ENCODE measurements at places on chromosomes 3 and 15.

DNA sequence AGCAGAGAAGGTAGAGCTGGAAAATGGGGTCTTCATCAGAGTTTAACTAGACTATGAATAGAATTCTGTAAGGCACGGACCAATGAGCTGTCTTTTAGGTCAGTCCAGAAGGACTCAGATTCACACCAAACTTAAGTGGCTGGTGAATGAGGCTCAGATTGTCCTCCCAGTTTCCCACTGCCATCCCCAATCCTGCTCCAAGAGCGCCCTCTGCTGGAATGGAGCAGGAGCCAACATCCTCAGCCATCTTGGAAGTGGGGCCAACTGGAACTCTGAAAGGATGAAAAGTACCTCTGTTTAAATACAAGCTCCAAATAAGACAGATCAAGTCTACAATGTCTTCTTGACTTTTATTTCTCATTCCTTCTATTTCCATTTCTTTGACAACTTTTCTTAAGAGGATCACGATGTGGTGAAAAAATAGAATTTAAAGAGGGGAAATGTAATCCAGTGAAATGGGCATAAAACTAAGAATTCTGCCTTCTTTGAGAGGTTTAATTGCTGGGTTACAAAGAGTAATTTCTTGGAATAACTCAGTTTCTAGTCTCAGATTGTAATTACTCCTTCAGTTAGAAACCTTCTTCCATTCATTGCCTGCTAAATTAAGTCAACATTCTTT is 217.1 kb upstream of the TPRG1 start:
- peak; percentile 92 for DNase-seq

GRCh38 chr3:126050626-126051025 is 33.3 kb downstream of the SLC41A3 start:
- no peak for DNase-seq

DNA sequence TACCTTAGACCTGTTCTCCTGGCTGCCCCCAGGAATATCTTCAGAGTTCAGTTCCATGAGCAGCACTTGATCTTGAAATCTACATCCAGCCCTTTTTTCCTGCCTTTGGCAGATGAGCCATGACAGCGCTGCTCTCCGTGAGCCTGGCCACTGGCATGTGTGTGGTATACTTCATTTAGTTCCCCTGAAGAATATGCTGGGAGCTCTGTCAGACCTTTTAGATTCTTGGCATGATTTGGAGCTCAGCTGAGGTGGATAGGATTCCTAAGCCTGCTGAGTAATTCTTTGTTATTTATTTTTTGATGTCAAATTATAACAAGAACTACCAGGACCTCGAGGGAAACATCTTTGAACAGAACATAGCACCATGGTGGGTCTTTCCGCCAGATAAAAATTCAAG is 121.7 kb downstream of the EDEM1 start:
- peak; percentile 13 for DNase-seq

DNA sequence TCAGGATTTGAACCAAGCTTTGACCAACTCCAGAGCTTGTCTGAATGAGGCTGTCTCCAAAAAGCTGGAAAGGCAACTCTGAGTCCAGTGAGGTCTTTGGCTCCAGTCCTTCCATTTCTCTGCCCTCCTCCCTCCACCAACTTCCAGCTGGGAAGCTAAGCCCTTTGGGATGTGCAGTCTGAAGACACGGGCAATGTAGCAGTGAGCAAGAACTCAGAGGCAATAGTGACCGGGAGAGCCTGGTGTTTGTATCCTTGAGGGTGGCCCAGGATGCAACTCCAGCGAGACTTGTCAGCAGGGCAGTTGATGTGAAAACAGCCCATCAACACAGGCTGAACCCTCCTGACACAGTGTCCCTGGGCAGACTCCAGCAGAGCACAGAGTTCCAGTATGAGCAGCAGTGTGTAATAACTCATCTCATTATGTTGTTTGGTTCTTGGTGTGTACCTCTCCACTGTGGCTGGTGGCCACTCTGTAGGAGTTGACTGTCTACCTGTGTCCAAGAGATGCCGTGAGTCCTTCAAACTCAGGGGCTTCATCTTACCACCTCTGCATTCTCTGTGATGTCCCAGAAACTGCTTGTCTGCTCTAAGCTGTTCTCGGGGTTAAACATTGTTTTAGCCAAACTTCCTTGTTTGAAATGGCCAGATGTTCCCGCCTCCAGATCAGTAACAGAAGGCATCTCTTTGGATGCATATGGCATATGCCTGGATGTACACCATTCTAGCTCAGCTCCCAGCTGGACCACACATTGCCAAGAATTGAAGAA is 6.6 kb downstream of the CDCP1 start:
- no peak for DNase-seq

GRCh38 chr3:8985411-8985831 is 22.1 kb upstream of the RAD18 start:
- DNase-seq = no peak

- no peak for DNase-seq
Measured at GRCh38 chr3:110806924-110807323, 264.7 kb upstream of the NECTIN3 start.

- DNase-seq = no peak
Measured at GRCh38 chr3:181264486-181264885, 274.9 kb upstream of the DNAJC19 start.

DNA sequence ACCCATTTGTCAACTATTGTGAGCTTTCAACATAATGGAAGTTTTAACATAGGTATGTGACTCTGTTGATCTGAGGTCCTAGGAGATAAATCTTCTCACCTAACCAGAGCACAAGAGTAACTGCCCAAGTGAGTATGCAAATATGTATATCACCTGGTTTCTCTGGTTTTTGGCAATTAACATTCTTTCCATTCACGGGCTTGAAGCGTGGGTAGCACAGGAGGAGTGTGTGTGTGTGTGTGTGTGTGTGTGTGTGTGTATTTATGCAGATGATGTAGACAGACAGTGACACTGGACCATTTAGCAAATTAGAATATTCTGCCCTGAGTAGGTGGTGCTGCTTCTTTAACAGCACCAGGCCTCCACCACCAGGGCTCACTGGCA is 15.0 kb downstream of the EPHB1 start:
- no peak for DNase-seq

DNA sequence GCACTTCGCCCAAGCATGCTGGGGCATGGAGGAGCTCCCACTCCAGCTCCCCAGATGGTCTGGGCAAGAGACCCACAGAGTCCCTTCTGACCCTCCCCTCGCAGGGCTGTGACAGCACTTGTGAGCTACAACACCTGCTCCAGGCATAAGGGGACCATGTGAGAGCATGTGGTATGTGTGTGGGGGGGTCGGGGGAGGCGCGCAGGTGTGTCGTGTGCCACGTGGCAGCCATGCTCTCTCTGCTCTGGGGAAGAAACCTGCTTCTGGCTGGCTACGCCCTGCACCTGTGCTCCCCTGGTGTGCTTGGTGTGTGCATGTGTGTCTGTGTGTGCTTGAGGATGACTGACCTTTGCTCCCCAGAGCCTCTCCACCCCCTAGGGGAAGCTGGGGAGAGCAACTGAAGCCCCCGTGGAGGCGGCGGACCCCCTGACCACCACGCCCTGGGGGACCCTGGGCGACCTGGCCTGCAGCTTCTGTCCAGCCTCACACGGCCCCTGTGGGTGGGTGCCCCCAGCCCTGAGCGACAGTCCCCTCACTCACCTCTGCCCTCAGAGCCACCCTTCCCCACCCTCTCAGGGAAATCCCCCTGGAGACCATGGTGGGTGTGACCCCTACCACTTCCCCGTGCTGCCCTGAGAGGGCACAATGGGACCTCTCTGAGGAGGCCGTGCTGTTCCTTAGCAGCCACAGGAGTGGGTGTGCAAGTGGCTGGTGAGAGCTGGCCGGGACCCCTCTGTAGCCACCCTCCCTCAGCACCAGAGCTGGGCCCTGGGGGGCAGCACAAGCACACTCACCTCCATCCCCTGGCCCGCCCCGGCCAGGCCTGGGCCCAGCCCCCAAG is 16.6 kb upstream of the SEC13 start:
- no peak for DNase-seq

Measured in PC-3 (cell line).